ENCODE measurements at places on chromosomes 16 and 17.

- no peak for DNase-seq
Observed at GRCh38 chr16:4747906-4748681, 13.8 kb downstream of the DNAAF8 start.

GRCh38 chr16:57271867-57272495, 12.5 kb downstream of the PLLP start:
- no peak for DNase-seq

DNA sequence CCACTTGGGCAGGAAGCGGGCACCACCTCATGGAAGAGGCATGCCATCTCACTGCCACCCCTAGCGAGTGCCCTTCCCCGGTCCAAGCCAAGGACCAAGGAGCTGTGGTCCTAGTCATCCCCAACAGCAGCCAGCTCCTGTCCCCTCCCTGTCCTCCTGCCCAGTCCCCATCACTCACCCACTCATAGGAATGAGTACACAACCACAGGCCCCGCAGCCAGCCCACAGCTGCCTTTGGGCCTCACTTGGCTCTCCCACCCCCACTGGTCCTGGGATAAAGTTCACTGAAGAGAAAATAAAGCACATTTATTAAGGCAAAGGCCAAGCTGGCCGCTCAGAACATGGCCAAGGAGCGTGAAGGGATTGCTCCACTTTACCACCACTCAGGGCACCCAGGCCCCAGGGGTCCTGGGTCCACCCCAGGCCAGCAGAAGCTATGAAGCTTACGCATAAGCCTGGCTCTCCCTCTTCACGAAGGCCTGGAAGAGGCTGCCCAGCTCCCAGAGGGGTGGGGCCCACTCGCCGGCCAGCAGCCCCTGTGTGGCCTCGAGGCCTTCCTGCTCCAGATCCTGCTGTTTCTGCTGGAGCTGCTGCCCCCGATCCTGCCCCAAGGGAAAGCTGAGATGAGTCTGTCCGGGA, 3.6 kb downstream of the SCRN2 start:
- DNase-seq, result peak; percentile 58

DNA sequence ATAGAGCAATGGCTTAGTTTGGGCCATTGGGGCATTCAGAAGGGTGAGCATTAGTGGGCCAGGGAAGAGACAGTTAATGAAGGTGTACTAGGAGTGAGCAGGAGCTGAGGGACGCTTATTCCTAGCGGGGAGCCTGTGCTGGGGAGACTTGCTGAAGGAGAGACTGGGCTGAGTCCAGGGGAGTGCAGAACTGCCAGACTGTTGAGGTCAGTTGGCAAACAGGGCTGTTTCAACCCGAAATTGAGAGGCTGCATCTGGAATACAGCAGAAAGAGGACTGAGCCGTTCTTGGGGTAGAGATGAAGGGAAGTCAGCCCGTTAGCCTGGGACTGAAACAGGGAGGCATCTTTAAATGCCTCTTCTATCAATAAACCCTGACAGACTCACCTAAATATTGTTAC, 33.2 kb downstream of the MAP2K6 start:
- no peak for DNase-seq

- DNase-seq, result peak; percentile 89
Observed at GRCh38 chr16:11047057-11047456, 102.7 kb downstream of the CLEC16A start.

- DNase-seq, result no peak
Observed at GRCh38 chr17:28974451-28974850, 23.1 kb upstream of the PHF12 start.

DNA sequence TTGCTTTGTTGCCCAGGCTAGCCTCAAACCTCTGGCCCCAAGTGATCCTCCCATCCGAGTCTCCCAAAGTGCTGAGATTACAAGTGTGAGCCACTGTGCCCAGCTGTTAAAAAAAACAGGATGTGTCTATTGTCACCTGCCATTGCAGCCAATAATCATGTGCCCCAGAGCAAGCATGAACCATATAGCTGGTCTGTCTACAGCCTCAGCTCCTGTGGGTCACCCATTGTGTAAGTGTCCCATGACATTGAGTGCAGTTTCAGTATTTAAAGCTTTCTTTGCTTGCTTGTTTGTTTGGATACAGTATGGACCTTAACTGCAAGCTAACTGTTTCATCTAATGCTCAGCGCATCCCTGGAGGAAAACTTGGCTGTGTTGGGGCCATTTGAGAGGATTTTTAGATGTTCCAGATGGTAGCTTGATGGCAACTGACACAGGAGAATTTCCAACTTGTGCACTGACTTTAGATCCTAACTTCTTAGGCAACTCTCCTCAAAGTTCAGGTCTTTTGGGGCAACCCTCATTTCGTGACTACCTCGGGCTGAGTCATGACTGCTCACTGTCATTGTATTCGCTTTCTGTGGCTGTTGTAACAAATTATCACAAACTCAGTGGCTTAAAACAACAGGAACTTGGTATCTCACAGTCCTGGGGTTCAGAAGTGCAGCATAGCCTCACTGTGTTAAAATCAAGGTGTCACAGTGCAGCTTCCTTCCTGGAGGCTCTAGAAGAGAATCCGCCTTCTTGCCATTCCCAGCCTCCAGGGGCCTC, 30.3 kb upstream of the ADORA2B start:
- peak; percentile 74 for DNase-seq

- DNase-seq, result peak; percentile 69
Observed at GRCh38 chr16:11632455-11632939, 35.8 kb upstream of the SNN start.

- no peak for DNase-seq
Observed at GRCh38 chr16:29653471-29653870, 9.6 kb upstream of the SPN start.

GRCh38 chr16:68792465-68793324, 50.6 kb upstream of the TANGO6 start:
- DNase-seq, result peak; percentile 15

- DNase-seq, result peak; percentile 50
Observed at GRCh38 chr17:38896346-38896954, 26.6 kb downstream of the LASP1 start.

GRCh38 chr16:25118851-25119578, 7.5 kb downstream of the LCMT1 start:
- DNase-seq, result no peak

DNA sequence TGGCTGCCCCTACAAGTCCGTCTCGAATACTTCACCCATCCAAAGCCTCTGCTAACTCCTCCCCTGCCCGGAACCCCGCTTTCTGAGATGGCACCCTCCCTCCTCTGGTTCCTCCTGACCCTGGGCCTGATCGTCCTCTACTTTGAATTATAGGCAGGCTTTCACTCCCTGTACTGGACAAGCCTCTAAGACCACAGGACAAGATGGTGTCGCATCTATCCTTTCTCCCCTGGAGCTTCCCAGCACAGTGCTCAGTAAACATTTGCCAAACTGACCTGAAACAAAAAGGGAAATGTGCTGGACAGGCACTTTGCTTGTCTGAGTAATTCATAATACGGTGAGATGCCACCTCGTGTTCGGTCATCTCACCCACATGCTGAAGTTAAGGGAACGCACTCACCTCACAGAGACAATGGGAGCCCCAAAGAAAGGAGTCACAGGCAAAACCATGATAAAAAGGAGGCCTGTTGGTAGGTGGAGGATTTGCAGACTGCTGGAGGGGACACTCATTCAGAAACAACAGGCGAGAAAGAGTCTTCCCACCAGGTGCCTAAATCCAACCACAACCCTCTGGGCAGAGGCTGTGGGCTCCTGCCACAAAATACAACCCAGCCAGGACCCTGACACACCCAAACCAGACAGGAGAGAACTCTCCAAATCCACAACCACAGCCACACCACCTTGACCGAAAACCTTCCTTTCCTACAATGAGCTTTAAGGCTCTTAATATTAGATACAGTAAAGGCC, 28.2 kb downstream of the SNN start:
- no peak for DNase-seq

- DNase-seq, result no peak
Observed at GRCh38 chr16:57805176-57805575, 2.9 kb upstream of the KIFC3 start.

Measured in fibroblast of mammary gland (primary cell).